ENCODE measurements at places on chromosomes 3 and 15.
A peak's percentile ranks its signal among the peaks of the same experiment; 100 is the strongest.

GRCh38 chr15:29074045-29074444 is 188.3 kb downstream of the APBA2 start:
- no peak for DNase-seq

DNA sequence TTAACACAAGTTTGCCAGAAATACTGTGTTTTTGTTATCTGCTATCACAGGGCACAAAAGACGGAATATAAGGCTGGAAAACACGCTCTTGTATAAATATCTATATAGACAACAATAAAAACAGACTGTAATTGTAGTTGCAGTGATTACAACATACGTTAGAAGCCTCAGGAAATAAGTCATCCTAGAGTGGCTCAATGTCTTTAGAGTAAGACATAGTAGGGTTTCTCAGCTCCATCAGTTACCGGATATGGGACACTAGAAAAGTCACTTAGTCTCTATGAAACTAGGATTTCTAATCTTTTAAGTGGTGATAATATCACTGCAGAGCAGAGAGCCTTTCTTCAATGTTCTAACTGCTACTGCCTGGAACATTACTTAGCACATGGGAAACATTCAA is 208.8 kb downstream of the STAG1 start:
- peak; percentile 47 for DNase-seq

DNA sequence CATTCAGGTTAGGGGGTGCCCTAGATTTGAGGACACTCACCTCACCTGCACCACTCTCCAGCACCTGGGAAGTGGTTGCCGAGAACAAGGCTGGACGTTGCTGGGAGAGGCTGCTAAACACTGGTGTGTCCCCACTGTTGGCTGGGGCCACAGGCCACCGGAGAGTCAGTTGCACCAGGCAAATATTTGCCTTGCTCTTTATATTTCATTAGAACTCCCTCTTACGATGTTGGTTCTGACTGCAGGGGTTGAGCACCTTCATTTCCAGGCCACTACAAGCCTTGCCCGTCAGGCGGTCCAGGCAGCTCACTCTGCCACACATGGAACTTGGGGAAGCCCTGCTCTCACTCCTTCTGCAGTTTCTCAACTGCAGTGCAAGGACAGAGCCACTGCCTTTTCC is 30.7 kb downstream of the HCN4 start:
- no peak for DNase-seq

GRCh38 chr3:105367406-105368213 is 901 bp downstream of the ALCAM start:
- DNase-seq, result peak; percentile 87

DNA sequence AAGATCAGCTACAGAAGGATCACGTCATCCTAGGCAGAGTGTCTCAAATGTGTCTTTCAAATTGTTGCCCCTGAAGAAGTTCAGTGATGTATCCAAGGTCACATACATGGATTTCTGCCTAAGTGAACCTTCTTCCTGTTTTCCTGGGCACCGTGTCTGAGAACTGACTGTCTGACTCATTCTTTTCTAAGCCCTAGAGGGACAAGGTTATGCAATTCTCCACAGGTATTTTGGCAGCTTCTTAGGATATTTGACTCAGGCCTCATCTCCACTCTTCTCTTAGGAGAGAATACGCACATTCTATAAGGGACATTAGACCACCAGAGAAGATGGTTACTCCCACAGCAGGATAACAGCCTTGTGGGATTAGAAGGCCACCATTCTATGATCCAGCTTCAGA is 391.9 kb upstream of the THBS1 start:
- DNase-seq, result no peak

DNA sequence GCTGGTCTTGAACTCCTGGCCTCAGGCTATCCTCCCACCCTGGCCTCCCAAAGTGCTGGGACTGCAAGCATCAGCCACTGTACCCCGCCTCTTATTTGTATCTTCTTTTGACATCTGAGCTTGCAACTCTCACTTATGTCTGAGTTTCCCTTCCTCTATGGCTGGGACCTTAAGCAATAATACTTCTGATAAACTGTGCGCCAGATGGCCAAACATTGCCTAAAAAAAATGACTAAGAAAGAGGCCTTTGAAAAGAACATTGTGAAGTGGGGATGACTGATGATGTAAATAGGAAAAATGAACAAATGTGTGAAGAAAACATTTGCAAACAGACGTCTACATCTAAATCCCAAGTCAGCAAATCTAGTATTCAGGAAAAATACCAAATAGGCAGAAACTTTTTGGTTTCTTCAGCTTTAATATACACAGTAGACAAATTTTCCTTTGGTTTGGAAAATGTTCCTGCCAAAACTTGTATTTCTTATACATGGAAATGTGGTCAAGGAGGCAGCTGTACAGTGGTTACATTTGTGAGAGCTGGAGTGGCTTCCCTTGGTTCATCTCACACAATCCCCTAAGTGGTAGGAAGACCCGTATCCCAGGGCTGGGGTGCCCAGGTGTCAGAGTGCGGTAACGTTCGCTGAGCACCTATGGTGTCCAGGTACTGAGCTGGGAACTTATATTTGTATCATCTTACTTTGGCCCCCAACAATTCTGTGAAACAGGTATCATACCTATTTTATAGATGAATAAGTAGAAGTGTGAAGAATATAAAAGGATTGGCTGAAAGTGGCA is 11.6 kb upstream of the TFRC start:
- peak; percentile 75 for DNase-seq

All from hematopoietic multipotent progenitor cell treated with erythropoietin and hydrocortisone succinate and interleukin-3 and kit ligand, for 6 days (in vitro differentiated cells).